H4 (cell line): ENCODE measurements at places on chromosomes 13 and 19.
A peak's percentile ranks its signal among the peaks of the same experiment; 100 is the strongest.

- no peak for DNase-seq
Measured at GRCh38 chr13:50382511-50382910, 367.3 kb downstream of the KCNRG start.

DNA sequence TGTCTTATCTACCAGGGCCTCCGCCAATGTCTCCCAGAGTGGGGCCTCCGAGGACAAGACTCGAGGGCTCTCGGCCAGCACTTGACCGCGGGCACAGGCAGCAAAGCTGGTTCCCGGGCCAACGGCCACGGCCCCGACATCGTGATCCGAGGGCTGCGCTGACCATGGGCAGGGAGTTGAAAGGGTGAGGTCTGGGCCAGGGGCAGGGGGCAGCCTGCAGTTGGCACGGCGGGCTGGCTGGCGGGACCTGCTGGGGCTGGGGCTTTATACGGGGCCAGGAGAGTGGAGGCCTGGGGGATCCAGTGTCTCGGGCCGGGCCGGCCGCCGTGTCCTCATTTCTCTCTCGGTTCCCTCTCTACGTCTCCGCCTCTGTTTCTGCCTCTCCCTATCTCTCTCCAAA, 9.8 kb upstream of the LINGO3 start:
- DNase-seq: no peak

DNA sequence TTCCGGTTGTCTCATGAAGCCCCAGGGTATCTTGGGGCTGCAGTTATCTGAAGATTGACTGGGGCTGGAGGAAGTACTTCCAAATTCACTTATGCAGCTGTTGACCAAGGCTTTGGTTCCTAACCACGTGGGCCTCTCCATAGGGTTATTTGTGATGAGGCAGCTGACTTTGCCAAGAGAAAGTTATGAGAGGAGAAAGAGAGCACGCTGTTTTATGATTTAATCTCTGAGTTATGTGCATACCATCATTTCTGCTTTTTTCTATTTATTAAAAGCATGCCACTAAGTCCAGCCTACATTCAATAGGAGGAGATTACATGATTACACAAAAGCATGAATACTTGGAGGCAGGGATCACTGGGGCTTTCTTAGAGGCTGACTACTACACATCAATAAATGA, 215.5 kb downstream of the NHLRC3 start:
- no peak for DNase-seq

GRCh38 chr19:45348367-45349125, 8.0 kb downstream of the KLC3 start:
- DNase-seq: no peak

DNA sequence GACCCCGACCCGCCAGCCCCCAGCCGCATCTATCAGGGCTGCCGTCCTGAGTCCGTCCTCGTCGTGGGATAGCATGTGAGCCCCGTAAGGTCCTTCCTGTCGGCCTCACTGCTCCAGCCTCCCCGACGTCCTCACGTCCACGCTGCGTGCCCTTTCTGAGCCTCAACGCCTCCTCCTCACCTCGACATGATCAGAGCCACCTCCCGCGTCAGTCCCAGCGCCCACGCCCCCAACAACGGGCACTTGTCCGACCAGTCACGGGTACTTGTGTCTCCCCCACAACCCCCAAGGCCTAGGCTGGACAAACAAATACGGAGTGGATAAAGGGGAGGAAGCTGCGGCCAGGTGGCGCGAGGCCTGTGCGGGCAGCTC, 665 bp downstream of the ZNF497 start:
- peak; percentile 47 for DNase-seq

DNA sequence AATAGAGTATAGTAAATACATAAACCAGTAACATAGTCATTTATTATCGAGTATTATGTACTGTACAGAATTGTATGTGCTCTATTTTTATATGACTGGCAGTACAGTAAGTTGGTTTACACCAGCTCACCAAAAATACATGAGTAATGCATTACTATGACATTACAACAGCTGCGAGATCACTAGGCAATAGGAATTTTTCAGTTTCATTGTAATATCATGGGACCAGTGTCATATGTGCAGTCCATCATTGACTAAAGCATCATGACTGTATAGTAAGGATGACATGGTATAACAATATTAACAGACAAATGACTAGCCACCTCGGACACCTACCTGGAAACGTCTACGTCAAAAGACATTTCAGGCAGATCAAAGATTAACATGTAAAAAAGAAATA, 33.6 kb downstream of the ATP7B start:
- no peak for DNase-seq

DNA sequence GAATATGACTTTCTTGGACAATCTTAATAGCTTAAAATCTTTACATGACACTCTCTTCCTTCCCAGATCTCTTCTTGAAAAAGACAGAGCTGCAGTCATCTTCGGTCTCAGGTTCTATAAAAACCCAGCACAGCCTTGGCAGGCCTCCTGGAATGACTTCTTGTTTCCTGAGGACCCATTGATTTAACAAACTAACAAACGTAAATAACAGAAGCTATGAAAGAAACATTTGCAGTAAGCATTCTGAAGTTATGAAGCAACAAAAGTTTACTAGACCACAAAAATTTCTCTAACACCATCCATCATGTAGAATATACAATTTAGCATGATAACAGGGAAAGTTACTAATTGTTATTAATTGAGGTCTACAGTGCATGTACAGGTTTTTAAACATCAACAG, 62.8 kb upstream of the STARD13 start:
- peak; percentile 67 for DNase-seq

DNA sequence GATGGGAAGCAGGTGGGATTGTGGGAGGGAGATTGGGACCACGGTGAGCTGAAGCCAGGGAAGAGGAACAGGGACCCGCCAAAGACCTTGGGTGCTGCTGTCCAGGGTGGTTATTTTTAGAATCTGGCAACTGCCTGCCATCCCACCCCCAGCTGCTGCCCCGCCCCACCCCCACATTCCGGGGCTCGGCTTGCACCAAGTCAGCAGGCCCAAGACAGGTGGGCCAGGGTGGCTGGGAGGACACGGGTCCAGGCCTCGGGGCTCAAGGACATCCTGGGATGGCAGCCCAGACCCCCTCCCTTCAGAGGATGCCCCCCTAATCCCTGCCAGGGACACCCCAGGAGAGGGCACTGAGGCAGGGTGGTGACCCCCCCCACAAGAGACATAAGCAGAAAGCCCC, 827 bp downstream of the CKM start:
- no peak for DNase-seq

- no peak for DNase-seq
Measured at GRCh38 chr19:57708641-57709361, at the start of gene ZNF154. Gene ZNF154, minus strand, starts transcription at chr19:57709204. Its CDS starts 233 bp downstream, at chr19:57708971.

GRCh38 chr13:114143806-114144605, 11.6 kb upstream of the RASA3 start:
- DNase-seq: no peak

DNA sequence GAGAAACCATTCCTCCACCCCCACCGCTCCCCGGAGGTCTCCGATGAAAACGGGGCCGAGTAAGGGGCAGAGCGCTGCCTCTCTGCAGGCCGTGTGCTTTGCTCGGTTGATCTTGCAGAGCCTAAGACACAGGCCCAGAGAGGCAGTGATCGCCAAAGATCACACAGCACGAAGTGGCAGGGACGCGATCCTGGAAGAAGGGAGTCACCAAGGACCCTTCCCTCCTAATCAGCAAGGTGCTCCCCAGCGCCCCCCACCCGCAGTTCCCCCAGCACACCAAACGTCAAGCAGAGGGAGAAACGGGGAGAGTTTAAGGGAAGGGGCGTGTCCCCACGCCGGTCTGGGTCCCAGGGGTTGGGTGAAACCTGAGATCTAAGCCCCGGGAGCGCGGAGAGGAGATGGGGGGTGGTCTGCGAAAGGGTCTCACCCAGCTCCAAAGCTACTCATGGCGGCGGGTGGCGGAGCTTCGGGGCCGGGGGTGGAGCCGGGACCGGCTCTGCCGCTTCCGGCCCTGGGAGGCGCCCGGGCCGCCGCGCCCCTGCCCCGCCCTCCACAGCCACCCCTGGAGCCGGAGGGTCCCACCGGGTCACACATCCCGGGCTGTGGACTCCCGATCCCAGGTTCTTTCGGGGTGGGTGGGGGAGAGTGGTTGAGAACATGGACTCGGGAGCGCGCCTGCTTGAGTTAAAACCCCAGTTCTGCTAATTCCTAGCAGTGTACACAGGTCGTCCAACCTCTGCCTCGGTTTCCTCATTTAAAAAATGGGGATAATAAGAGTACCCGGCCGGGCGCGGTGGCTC, at the start of gene EML2:
Gene EML2 (minus strand): TSS at position 468 of the 800 bp plus-strand sequence. CDS start 21 bp downstream, at position 447.
- no peak for DNase-seq
